Thoracic aorta (tissue), 2 donors: ENCODE measurements at places on chromosomes 3 and 15. TPM values are rescaled to one million over a fixed set of nuclear protein-coding genes. Genes with fewer than 3 reads are reported as not detected.

DNA sequence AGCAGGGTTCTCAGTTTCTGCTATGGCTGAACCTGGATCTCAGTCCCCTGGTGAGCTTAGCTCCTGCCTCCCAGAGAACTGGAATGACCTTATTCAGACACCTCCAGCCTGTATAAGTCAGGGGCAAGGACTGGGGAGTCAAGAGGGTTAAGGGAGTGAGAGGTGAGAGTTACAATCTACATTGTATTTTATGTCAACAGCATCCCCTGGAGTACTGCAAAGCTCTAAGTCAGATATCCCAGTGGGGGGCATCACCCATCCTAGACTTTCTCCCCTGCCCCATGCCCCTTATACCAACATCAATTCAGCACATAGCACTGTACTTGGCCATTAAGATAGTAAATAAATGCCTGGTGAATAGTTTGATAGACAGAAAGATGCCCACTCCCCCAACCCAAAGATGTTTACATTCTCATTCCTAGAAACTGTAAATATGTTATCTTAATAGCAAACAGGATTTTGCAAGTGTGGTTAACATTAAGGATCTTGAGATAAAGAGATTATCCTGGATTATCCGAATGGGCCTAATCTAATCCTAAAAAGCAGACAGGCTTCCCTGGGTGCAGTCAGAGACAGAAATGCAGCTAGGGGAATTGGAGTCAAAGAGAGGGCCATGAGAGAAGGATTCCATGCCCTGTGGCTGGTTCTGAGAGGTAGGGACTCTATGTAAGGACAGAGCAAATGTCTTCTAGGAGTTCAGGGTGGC lies 132.3 kb upstream of the RASGRP1 start:
- DNase-seq = no peak

DNA sequence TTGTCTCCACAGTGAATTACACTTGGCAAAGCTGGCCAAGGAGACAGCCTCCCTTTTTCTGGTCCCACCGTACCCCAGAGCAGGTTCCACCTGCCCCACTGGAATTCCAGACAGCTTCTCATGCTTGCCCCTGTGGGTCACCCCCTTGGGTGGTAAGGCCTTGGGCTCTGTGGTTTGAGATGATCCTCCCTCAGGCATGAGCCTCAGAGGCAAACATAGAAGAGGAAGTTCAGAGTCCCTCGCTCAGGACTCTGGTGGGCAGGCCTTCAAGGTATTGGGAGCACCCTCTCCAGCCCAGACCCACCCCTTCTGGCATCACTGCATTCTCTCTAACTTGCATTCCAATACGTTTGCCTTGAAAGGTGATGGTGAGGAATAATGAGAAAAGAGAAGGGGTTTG lies 17.6 kb upstream of the UBA7 start:
- DNase-seq = no peak

DNA sequence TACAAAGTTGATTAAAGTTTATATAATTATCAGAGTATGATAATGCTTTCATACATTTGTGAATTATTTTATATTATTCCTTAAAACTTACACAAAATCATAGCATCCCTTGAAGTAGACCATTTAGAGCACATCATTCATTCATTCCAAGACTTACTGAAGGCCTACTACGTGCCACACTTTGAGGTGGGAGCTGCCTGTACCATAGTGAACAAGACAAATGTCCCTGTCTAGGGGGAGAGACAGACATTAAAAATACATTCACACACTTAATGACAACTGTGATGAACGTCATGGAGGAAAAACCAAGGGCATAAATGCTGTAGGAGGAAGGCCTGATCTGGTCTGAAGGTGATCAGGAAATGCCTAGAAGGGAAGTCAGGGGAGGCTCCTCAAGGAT lies 12.1 kb downstream of the MCCC1 start:
- DNase-seq = no peak

GRCh38 chr3:123110976-123111615 lies 44.3 kb downstream of the PDIA5 start:
- DNase-seq = no peak

DNA sequence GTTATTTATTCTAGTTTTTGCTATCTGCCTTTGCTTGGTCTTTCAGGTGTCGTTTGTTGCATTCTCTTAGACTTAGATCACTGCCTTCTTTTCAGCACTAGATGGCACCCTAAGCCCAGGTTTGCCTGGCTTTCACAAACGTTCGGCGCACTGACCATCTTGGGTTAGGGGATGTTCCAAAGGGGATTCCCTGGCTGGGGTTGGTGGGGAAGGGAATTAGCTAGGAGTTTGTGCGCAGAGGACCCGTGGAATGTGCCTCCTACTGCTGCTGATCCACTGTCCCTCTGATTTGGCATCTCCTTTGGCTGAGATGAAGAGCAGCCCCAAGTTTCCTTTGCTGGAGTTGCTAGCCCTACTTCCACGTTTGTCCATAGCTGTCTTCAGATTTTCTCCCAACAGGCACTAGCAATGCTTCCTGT lies 33.9 kb downstream of the PFN2 start:
- no peak for DNase-seq

GRCh38 chr3:130729154-130729553 lies 17.5 kb downstream of the PIK3R4 start:
- no peak for DNase-seq

GRCh38 chr15:75107908-75108838 lies 84.8 kb downstream of the PPCDC start:
- DNase-seq = no peak

Gene C2CD4B
- 42.1 TPM for total RNA-seq

Gene HRH1
- total RNA-seq = 48.3 TPM

Gene SIDT1
- 1.6 TPM for total RNA-seq
